Keratinocyte (primary cell): ENCODE measurements at places on chromosomes 13 and 19.

- no peak for DNase-seq
Observed at GRCh38 chr19:42516771-42517170, 11.5 kb downstream of the CEACAM1 start.

DNA sequence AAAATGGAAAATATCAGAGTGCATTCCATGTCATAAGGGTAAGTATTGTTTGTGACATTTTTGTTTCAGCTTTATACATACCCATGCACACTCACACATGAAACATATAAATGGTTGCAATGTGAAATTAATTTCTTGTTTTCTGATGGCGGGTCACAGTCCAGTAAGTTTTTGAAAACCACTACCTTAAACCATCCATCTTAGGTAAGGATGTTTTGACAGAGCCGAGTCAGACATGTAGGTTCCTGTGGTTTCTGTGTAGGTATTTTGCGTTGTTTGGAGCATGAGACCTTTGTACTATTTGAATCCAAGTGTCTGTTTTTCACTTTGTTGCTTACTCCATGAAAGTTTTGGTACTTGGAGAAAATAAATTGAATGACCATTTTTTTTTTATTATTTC is 121.7 kb downstream of the B3GLCT start:
- DNase-seq = no peak

DNA sequence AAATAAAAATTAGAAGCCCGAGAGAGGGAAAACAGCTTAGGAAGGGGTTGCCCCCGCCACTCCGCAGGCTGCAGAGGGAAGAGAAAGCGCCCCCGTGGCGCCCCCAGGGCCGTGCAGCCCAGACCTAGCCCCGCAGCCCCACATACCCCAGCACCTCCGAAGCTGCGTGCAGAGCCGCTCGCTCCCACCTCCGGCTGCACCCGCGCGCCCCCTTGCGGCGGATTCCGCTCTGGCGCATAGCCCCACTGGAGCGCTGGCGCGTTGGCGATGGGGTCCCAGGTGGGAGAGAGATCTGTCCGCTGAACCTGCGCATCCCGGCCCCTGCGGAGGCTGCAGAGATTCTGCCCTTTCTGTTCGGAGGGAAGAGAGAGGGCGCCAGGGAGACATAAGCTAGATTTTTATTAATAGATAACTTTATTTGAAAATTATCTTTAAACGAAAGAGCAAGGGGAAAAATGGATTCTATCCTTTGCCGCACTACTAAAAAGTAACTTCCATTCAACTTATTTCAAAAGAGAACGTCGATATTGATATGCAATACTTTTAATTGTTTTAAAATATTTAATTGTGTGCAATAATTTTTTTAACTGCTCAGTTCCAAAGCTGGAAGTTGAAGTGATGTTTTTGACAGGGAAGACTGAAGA is 11.7 kb upstream of the CLN5 start:
- DNase-seq = no peak

GRCh38 chr19:49949742-49950589 is 11.0 kb downstream of the SIGLEC11 start:
- DNase-seq = no peak

DNA sequence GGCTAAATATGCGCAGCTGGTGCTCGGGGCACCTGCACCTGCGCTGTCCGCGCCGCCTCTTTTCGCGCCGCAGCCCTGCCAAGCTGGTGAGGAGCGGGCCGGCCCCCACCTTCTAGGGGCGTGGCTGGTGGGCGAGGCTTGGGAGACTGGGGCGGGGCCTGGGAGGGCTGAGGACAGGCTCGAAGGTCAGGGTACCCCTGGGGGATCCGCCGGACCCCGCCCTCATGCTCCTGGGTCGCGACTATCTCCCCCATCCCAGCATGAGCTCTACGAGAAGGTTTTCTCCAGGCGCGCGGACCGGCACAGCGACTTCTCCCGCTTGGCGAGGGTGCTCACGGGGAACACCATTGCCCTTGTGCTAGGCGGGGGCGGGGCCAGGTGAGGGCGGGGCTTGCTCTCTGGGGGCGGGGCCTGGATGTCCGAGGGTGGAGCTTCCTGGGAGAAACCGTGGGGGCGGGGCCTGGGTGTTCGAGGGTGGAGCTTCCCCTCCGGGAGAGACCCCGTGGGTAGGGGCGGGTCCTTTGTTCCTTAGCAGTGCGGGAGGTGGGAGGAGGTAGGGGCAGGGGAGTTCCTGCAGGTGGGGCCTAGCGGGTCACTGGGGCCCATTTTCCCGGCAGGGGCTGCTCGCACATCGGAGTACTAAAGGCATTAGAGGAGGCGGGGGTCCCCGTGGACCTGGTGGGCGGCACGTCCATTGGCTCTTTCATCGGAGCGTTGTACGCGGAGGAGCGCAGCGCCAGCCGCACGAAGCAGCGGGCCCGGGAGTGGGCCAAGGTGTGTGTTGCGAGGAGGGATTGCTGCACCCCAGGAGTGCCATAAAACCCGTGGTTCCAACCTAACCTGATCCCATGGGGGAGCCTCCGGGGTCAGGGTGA is 19.7 kb downstream of the PNPLA6 start:
- DNase-seq = no peak

- DNase-seq = no peak
Observed at GRCh38 chr13:99434258-99434788, 66.9 kb upstream of the TM9SF2 start.

DNA sequence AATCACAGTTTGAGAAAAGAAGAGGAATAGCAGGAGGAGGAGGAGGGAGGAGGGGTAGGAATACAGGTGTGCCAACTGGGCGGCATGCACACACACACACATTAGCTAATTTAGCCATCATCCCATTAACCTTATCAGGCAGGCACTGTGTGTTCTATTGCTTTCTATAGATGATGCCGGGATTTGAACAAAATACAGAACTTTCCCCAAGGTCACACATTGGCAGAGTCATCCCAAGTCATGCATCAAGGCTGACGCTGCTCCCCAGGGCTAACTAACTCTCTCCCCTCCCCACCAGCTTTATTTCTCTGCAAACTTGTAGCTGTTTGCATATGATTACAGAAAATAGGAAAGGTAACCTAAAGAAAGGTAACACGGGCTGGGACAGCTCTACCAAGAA is 83.0 kb downstream of the NUFIP1 start:
- no peak for DNase-seq

DNA sequence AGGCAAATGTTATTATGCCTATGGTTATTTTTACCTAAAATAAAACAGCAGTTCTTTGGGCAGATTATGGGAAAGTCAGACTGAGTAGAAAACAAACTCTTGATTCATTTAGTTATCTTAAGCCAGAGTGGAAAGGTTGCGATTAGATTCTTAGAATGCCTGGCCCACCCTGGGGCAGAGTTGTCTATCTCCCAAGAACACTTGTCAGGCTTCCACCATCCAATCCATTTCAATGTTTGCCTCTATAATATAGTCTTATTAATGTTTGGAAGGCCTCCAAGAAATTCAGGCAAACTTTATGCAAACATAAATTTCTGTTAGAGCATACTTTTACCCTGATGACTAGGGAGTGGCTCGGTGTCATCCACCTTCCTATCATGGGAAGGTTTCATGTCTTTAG is 207.0 kb downstream of the SLITRK6 start:
- DNase-seq = no peak

GRCh38 chr13:49399801-49400472 is 43.9 kb downstream of the CAB39L start:
- no peak for DNase-seq

GRCh38 chr13:21053231-21053630 is 8.2 kb downstream of the LATS2 start:
- DNase-seq = peak; percentile 35

- DNase-seq = no peak
Observed at GRCh38 chr13:33953781-33954180, 135.8 kb downstream of the RFC3 start.
